ENCODE measurements at places on chromosomes 11 and 22.

DNA sequence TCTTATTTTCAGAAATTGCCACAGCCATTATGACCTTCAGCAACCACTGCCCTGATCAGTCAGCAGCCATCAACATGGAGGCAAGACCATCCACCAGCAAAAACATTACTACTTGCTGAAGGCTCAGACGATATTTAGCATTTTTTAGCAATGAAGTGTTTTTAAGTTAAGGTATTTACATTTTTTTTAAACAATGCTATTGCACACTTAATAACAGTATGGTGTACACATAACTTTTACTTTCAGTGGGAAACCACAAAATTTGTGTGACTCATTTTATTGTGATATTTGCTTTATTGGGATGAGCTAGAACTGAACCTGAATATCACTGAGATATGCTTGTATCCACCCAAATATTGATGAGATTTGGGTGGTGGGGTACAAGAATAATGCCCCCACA lies 110.9 kb downstream of the TSPAN18 start:
- DNase-seq = no peak

- DNase-seq = no peak
Measured at GRCh38 chr11:6735306-6735705, 36.5 kb downstream of the OR2AG2 start.

DNA sequence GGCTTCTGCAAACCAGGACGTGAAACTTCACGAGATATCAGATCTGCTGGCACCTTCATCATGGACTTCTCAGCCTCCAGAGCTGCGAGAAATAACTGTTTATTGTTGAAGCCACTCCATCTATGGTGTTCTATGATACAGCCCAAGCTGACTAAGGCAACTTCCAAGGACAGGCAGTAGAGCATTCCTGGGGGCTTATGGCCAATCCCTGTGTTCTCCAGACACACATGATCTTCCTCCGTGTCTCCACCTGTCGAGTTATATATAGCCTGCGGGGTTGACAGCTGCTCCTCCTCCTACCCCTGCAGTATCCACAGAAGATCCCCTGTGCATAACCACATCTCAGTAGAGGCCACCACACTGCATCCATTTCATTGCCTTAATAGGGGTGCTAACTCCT lies 11.0 kb downstream of the TP53AIP1 start:
- no peak for DNase-seq

GRCh38 chr11:126599217-126599897 lies 243.9 kb downstream of the ST3GAL4 start:
- DNase-seq = no peak

DNA sequence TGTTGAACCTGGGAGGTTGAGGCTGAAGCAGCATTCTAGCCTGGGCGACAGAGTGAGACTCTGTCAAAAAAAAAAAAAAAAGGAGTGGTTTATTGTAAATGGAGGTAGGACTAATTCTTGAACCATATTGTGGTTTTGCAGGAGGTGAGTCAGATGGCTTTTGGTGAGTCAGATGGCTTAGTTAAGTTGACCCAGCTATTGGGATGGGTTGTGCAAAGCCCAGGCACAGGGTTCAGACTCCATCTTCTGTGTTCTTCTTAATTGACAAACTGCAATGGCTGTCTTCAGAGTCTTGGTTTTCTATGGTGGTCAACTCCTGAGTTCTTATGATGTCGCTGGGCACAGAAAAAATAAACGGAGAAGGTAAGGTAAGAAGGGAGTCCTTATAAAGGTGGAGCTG lies 182.7 kb downstream of the ADAMTS15 start:
- no peak for DNase-seq

DNA sequence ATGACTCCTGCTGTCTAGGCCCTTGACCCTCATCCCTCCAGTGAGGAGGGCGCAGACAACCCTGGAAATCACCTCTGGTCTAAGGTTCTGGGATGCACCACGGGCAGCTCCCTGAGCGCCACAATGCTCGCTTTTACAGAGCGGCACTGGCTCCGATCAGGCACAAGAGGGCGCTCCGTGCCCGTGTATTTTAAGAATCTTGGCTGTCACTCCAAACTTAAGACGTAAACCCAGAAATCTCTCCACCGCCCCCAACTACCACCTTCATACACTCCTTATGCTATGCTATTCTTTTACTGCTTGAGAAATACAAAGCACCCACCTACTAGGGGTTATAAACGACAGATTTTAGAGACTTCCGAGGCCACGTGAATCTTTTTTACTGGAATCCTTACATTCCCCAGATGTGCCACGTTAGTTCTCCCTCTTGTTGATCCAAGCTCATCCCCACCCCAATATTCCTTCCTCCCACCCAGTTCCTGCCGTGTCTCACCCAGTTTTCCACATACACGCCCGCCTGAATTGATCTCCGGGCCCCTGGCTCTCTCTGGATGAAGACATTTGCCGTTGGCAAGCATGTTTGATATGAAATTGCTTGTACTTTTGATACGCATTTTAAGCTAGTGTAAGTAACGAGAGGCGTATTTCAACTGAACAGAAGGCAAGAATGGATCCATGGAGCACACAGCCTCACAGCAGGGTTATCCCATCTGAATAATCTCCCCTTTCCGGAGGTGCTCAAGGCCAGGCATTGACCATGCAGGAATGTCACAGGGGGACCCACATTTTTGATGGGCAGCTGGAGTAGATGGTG lies 453.5 kb downstream of the OPCML start:
- DNase-seq = peak; percentile 23

DNA sequence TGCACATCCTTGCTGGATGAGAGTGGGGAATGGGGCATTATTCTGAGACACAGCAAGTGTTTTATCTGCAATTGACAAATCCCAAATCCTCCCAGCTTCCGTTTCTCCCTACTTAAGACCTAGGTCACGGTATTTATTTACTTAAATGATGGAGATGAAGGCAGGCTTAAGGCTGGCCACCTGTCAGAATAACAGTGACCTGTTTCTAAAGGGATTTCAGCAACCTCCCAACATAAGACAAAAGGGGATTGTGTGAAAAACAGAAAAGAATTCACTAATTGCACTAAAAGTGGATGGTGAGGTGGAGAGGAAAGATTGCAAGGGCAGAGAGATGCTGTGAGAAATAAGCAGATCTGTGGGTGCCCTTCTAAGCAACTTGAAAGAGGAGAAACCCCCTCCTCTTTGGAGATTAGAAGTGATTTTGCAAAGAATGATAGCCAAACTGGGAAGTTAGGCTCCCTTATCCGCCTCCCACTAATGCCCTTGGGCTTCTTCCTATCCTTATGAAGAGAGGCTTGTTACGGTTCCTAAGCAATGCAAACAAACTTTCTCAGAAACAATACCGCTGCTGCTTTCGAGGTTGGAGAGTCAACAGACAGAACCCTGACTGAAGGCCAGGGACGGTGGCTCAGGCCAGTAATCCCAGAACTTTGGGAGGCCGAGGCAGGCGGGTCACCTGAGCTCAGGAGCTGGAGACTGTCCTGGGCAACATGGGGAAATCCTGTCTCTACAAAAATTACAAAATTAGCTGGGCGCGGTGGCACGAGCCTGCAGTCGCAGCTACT lies 84.3 kb downstream of the ARL14EP start:
- DNase-seq = no peak

GRCh38 chr11:56819916-56820315 lies 71.4 kb upstream of the OR9G4 start:
- DNase-seq = no peak

DNA sequence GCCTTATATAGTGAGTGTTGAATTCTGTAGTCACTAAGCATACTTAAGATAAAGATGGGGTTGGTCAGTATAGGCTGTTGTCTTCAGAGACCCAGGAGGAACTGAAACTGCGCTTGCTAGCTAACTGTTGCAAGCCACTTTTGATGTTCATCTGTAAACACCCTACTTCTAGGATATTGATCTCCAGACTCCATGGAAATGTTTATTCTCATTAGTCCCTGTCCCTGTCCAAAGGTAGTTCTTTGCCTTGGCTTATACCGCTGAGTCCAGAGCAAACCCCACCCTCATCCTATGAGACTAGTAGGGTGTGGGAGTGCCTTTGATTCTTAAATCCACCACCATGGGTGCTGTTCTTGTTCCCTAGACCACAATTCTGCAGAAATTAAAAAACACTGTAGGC lies 36.4 kb downstream of the DEPDC5 start:
- DNase-seq = no peak

- DNase-seq = no peak
Measured at GRCh38 chr11:134355136-134355535, 23.3 kb downstream of the GLB1L2 start.

GRCh38 chr11:77813256-77813655 lies 7.3 kb downstream of the RSF1 start:
- DNase-seq = no peak

- DNase-seq = no peak
Measured at GRCh38 chr11:360326-361280, 8.7 kb upstream of the B4GALNT4 start.

- no peak for DNase-seq
Measured at GRCh38 chr11:120306519-120307242, 18.4 kb upstream of the TLCD5 start.

DNA sequence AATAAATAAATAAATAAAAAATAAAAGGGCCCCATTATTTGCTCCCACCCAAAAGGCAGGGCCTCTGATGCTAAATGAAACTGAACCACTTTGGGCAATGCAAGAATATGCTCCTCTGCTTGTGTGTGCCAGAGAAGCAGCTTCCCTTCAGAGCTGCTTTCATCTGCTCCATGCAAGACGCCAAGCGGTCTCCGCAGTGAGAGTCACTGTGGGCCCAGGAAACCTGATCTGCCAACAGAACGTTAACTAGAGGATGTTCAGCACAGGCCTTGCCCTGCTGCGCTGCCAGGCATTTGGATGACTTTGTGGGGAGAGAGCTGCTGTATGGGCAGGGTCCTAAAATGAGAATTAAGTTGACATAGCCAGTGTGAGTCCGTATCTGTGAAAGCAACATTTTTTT lies 43.7 kb upstream of the APOA1 start:
- no peak for DNase-seq

- DNase-seq = no peak
Measured at GRCh38 chr11:107598225-107599139, 7.5 kb downstream of the ELMOD1 start.

DNA sequence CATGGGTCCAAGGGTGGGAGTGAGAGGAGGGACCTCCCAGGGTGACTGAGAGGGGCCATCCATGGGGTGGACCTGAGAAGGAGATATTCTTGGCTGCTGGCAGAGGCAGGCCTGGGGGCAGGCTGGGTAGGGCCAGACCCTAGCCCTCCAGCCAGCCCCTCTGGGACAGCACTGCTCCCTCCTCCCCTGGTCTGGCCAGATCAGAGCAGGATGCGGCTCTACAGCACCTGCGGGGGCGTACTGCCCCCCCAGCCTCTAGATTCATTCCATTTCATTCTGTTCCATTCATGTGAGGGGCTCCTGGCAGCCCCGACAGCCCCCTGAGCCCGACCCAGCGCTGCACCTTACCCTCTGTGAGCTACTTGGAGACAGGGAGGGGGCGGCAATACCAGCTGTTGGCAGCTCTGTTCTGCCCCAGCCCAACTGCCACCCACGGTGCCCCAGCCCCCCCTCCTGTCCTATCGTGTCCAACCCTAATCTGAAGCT lies 34.3 kb upstream of the MYRF start:
- DNase-seq = no peak

GRCh38 chr11:45857961-45858474 lies 10.7 kb downstream of the CRY2 start:
- no peak for DNase-seq

- DNase-seq = peak; percentile 3
Measured at GRCh38 chr11:61447601-61448551, 18.0 kb downstream of the SDHAF2 start.

DNA sequence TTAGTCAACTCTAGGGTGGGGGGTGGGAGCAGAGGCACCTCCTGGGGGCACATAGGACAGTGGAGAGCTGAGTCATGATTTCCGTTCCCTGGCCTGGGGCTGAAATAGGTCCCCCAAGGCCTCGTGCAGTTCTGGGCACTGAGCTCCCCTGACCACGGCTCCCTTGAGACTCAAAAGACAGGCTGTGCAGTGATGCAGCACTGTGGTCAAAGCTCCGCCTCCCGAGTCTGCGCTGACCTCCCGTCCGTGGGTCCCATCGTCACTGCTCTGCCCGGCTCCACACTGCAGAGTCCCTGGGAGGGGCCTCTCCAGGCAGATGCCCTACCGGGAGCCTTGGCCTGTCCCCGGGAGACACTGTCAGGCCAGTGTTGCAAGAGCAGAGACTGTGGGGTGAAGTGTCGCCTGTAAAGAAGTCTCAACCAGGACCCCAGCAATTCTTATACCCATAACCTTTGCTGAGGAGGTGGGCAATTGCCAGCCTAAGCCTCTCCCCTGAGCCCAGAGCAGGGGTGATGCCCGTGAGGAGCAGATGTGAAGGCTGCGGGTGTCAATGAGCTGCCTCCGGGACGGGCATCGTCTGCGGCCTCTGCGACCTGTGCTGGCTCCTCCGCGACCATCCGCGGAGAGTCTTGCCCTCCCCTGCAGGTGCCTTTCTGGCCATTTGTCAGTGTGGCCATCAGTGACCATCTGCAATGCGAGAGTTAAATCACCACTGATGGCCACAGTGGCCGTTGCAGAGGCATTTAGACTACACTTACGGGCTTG lies 877.3 kb downstream of the BRD1 start:
- DNase-seq = no peak

DNA sequence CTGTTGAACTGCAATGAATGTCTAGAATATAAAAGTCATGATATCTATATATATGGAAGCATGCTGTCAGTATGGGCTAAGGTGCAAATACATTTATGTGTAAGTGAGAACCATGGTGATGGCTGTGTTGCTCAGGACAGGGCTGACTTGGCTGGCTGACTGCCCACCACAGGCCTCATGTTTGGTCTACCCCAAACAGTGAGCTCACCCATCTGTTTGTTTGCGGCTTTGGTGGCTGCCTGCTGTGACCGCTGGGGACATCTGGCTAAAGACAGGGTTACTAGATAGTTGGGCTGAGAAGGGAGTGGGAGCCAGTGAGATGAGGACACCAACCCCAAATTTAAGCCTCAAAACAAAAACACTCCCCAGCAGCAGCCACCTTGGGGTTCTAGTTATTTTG lies 6.3 kb downstream of the CD44 start:
- DNase-seq = peak; percentile 50

- no peak for DNase-seq
Measured at GRCh38 chr22:47355776-47356510, 593.5 kb downstream of the TBC1D22A start.

GRCh38 chr22:32073262-32073661 lies 30.2 kb downstream of the SLC5A1 start:
- DNase-seq = no peak

DNA sequence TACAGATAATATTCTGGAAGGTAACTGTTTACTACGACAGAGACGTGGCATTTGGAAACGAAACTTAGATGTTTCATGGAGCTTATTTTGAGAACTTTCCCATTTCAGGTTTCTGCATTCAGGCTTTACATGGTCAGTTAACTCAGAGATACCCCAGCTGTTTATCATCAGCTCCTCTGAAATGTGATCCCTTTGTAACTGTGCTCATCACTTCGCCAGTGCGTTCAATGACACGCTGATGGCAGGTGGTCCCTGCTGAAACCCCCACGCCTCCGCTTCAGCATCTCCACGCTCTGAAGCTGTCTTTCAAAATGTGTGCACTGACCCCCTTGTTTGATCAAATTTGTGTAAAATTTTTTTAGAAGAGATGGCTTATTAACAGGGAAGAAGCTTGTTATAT lies 30.5 kb downstream of the ALG12 start:
- no peak for DNase-seq
